ENCODE measurements at places on chromosomes 7 and 10.

GRCh38 chr7:140456551-140457051 lies 22.7 kb downstream of the MKRN1 start:
- no peak for DNase-seq

DNA sequence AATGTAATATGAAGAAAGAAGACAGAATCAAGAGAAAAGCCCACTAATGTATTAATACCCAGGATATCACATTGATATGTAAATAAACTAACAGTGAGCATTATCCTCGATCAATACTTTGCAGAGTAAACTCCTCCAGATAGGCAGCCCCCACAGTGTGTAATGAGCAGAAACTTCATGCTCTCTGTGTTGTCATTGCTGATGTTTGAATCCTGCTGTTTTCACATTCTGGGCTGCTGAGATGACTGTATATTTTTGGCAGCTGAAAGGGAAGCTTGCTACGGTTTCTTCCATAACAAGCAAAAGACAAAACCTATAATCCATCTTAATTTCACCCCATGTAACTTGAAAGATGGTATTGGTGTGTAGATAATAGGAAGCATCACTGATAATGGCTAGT lies 15.3 kb upstream of the THSD7A start:
- DNase-seq = no peak

DNA sequence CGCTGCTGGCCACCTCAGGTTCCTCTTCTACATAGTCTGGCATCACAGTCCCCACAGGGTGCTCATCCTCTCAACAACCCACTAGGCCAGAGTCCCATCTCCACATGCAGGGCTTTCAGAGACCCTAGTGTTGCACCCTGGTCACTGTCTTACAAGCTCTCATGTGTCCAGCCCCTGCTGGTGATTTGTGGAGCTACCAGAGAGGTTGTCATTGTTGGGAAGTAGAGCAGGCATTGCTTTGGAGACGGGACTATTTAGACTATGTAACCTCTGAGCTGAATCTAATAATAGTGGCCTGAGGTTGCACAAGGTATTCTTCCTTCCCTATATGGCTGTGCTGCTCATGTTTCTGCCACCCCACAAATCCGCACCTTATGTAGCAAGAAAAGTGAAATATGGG lies 135.3 kb upstream of the VWC2 start:
- DNase-seq = no peak

GRCh38 chr10:121404611-121405010 lies 193.6 kb downstream of the FGFR2 start:
- no peak for DNase-seq

DNA sequence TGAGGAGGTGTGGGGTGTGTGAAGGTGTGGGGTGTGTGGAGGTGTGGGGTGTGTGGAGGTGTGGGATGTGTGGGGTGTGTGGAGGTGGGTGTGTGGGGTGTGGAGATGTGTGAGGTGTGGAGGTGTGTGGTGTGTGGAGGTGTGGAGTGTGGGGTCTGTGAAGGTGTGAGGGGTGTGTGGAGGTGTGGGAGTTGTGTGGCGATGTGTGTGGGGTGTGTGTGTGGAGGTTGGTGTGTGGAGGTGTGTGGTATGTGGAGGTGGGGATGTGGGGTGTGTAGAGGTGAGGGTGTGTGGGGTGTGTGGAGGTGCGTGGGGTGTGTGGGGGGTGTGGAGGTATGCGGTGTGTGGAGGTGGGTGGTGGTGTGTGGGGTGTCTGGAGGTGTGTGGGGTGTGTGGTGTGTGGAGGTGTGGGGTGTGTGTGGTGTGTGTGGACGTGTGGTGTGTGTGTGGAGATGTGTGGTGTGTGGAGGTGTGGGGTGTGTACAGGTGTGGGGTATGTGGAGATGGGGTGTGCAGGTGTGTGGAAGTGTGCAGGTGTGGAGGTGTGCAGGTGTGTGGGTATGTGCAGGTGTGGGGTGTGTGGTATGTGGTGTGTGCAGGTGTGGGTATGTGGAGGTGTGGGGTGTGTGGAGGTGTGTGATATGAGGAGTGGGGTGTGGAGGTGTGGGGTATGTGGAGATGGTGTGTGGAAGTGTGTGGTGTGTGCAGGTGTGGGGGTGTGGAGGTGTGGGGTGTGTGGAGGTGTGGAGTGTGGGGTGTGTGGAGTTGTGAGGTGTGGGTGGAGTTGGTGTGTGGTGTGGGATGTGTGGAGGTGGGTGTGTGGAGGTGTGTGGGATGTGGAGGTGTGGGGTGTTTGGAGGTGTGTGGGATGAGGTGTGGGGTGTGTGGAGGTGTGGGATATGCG lies 34.5 kb downstream of the SPDYE17 start:
- no peak for DNase-seq

DNA sequence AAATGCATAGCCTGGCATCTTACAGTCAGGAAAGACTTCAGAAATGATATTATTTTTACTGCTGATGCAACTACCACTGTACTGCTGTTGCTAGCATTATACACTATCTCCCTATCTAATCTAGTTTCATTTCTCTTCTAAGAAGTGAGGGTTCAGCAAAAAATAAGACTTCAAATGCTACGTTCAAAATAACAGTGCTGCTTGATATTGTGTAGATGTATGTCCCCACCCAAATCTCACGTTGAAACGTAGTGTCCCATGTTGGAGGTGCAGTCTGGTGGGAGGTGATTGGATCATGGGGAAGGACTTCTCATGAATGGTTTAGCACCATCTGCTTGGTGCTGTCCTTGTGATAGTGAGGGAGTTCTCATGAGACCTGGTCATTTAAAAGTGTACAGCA lies 129.4 kb downstream of the ANK3 start:
- DNase-seq = no peak
